ENCODE measurements at places on chromosomes 7 and 10.

GRCh38 chr7:69883399-69883891 is 285.2 kb downstream of the AUTS2 start:
- no peak for DNase-seq

DNA sequence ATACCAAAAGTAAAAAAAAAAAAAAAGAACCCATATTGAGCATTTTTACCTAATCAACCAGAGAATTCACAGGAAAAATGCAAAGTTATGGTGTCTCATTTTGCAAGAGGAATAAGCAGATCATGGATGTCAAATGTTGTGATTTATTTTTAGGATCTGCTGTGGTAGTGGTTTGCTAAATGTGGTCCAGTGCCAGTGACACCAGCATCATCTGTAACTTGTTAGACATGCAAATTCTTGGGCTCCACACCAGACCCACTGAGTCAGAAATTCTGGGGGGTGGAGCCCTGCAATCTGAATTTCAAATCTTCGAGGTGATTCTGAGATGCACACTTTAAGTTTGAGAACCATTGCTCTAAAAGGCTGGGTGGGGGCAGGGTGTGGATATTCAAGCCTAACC is 30.1 kb upstream of the ZEB1 start:
- no peak for DNase-seq

GRCh38 chr7:85041605-85042216 is 145.1 kb downstream of the SEMA3D start:
- peak; percentile 6 for DNase-seq

- no peak for DNase-seq
Measured at GRCh38 chr10:78339251-78339650, 305.6 kb downstream of the RPS24 start.

DNA sequence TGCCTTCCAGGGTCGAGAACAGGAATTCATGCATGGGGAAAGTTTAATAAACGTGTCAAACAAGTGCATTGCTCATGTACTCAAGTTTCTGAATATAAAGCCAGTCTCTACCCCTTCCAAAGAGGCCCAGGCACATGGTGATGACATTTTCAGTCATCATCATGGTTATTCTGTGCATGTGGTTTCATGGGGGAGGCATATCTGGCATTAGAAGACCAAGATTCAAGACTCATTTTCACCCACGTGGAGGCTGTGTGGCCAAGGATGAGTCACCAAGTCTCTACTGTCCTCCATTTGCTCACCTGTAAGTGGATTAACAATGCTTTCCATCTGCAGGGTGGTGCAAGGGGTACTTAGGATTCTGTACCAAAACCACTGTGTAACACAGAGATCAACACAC is 34.0 kb upstream of the CNPY1 start:
- no peak for DNase-seq

DNA sequence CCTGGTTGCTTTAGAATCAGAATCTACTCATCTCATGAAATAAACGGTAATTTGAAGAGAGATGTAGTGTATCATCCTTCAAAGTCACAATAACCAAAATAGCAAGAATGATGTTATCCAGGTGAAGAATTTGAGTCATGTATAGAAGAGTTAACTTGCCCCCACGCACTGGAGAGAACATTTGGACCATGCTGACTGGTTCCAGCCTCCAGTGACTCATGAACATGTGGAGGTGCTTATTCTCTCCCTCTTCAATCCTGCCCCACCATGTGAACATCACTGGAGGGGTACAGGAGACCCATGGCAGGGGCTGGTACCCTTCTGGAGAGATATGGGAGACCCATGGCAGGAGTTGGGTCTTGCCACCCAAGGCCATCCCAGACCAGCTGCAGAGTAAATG is 427.8 kb downstream of the CALN1 start:
- no peak for DNase-seq

DNA sequence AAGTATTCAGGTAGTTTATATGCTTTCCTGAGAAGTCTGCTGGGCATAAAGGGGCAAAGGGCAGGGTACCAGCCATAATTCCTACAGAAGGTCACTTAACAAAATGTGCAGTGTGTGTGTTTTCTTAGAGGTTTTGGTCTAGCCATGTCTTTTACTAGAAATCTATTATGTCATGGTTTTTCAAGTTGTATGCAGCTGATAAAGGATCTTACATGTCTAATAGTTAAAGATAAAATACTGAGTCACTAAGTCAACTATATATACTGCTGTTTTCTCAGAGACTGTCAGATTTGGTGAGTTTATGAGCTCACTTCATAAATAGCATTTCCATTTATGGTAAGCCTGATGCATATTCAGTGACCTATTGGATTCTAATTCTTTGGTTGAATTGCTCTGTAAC is 7.7 kb downstream of the CASP2 start:
- no peak for DNase-seq

GRCh38 chr10:117635826-117636225 is 93.3 kb downstream of the EMX2 start:
- no peak for DNase-seq

- DNase-seq: peak; percentile 30
Measured at GRCh38 chr7:23863209-23863787, 153.3 kb downstream of the STK31 start.

DNA sequence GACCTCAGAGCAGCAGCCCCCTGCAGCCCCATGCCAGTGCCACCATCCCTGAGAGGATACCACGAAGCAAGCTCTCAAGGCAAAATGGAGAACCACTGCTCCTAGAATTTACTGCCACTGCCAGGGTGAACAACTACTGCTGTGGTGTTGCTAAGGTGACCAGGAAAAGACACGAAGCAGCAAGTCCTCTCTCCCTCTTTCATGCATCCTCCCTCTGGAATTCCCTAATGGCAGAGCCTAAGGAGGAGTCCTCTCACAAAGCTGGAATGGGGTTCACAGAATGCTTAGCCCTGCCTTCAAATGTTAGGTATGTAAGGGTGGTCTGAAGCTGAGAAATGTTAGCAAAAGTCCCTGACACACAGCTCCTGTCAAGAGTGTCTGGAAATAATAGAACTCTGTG is 35.8 kb upstream of the NPSR1 start:
- DNase-seq: no peak

DNA sequence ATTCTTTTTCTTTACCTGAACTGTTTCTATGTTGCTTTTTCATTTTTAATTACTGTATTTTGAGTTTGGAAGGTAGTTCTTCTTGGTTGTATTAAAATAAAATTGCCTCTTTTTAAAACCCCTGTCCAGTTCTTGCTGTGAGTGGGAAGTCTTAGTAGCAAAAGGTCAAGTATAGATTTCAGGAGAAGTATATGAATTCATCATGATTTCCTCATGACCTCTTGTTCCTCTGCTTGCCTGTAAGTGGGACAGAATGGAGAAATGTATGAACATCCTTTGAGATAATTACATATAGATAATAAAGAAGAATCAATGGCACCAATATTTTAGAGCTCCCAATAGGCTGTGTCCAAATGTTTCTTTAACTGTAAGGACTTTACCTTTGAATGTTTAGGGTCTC is 126.2 kb downstream of the LRRC4 start:
- DNase-seq: no peak

DNA sequence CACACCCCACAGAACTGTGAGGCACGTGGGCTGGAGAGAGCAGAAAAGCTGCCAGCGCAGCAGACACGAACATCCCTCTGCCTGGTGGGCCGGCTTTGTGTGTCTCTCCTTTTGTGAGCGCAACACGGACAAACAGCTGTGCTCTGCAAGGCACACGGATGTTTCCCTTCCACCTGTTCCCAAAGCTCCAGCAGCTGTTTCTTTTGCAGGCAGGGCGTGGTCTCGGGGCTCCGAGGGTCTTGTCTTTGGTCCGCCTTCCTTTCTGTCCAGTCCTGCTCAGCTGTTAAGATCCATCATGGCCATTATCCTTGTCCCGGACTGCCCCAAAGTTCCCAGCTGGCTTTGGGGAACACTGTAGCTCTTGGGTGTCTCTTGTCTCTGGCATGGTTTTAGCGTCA is 32.7 kb upstream of the SH2B2 start:
- DNase-seq: no peak

GRCh38 chr7:6416516-6417145 is 31.1 kb downstream of the DAGLB start:
- no peak for DNase-seq

- DNase-seq: no peak
Measured at GRCh38 chr7:70703785-70704184, 428.2 kb upstream of the GALNT17 start.

- peak; percentile 15 for DNase-seq
Measured at GRCh38 chr10:86836044-86836443, 79.6 kb downstream of the BMPR1A start.

DNA sequence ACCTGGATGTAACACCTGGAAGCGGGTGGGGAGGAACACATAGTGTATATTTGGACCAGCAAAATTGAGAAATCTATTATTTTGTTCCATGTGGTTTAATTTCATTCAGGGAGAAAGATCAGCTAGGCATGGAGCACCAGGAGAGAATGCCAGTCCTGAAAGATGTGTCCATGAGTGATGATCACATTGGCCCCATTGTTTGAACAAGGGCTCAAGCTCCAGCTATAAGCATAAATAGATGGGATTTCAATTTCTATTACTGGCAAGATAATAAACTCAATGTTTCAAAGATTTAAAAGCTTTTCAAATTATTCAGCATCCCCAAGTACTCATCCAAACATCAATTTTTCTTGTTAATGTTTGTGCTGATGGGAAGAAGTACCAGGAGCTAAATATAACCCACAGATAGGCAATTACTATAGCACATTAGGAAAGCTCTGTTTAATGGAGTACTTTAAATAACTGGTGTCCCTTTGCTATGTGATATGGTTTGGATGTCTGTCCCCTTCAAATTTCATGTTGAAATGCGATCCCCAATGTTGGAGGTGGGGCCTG is 275.3 kb upstream of the PHYHIPL start:
- DNase-seq: no peak

- no peak for DNase-seq
Measured at GRCh38 chr7:71132377-71133231, 660 bp downstream of the GALNT17 start.

- DNase-seq: no peak
Measured at GRCh38 chr7:45720989-45721388, 146.8 kb downstream of the ADCY1 start.

DNA sequence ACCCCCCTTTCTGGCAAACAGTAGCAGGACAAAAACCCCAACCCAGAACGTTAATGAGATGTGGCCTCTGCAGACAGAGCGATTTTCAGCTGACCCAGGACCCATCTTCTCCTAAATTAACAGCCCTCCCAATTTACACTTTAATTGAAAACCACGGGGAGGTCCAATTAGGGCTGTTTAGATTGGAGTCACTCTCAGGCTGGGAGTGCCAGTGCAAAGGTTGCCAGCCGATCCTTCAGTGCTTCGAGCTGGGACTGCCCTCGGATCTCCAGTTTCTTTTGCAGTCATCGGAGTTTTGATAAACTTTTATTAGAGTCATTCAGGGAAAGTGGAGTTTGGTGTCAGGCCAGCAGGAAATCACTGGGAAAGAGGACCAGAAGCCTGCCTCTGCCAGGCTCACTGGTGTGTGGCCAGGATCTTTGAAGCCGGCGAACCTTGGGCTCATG is 108.0 kb downstream of the DOCK1 start:
- DNase-seq: no peak

- no peak for DNase-seq
Measured at GRCh38 chr10:59362959-59363381, 621 bp upstream of the FAM13C start.

- no peak for DNase-seq
Measured at GRCh38 chr10:62959553-62959952, 143.4 kb upstream of the EGR2 start.

DNA sequence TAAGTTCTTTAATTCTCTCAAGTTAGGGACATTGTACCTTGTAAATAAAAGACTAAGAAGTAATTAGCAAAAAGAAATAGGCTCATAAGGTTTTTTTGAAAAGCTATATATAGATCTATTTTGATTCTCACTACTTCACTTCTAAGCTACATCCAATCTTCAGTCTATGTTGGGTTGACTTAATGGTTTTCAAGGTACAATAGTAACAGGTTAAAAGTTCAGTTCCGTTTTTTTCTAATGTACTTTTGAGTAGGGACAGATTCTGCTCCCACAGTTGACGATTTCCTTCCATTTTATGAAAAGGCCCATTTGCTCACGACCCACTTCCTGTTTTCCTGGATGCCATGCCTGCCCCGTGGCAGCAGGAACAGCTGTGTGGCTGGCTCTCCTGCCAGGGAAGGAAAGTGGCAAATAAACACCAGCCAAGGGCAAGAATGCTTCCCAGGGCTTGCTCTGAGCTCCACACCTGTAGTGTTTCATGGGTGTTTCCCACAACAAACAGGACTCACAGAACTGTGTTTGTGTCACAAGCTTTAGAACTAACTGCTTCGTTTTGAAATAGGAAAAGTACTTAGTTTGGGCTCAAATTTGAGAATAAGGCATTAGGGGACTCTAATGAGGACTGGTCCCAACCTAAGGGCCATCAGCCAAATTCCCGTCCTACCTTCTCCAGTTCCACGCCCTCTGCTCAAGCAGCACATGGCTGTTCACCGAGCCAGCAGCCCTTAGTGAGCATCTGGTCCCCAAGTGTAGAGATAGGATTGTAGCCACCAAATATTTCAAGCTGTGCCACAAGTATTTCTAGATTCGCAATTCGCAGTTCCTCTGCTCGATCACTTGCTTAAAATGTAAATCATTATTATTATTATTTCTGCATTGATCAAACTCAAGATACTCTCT is 240.7 kb downstream of the COBL start:
- no peak for DNase-seq

- no peak for DNase-seq
Measured at GRCh38 chr7:22718911-22719420, 8.0 kb upstream of the IL6 start.

DNA sequence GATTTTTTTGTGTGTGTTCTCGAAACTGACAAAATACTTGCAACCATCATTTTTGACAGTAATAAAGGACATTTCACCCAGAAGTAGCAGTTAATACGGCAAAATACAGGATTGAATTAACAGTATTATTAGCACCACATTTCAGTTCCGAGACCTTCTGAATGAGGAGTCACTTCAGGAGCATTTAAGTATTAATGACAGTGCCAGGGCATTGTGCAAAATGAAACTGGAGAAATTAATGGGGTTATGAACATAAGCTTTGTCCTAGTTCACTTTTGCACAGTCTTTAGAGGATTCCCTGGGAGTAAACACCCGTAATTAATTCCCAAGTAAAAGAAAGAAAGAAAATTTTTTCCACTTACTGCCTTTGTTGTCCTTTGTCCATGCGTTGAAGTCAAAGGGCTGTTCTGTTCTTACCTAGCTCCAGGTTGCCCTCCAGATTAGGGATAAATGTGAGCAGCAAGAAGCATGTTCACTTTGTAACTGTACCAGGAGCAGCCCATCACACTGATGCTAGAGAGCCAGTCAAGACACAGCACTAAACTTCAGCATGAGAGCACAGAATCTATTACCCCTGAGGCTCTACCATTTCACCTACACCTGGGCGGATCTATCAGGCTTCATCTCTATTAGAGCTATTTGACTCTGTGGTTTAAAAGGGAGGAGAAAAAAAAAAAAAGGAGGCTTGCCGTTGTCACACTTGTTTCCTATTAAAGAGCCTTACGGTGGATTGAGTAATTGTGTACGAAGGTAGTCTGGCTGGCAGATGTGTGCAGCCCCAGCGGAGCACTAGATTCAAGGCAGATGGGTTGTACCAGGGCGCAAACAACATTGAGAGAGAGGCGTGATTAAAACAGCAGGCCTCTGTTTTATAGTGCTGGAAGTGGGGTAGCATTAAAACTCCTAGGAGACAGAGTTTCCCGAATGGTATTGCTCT is 297.8 kb upstream of the SEMA3A start:
- DNase-seq: no peak

GRCh38 chr7:75906991-75907667 is 7.8 kb upstream of the POR start:
- DNase-seq: no peak

GRCh38 chr10:77889277-77889903 is 37.2 kb downstream of the DLG5 start:
- DNase-seq: no peak

- no peak for DNase-seq
Measured at GRCh38 chr10:71045204-71045809, 156.9 kb upstream of the PCBD1 start.
